ENCODE measurements at places on chromosomes 2 and 18.

DNA sequence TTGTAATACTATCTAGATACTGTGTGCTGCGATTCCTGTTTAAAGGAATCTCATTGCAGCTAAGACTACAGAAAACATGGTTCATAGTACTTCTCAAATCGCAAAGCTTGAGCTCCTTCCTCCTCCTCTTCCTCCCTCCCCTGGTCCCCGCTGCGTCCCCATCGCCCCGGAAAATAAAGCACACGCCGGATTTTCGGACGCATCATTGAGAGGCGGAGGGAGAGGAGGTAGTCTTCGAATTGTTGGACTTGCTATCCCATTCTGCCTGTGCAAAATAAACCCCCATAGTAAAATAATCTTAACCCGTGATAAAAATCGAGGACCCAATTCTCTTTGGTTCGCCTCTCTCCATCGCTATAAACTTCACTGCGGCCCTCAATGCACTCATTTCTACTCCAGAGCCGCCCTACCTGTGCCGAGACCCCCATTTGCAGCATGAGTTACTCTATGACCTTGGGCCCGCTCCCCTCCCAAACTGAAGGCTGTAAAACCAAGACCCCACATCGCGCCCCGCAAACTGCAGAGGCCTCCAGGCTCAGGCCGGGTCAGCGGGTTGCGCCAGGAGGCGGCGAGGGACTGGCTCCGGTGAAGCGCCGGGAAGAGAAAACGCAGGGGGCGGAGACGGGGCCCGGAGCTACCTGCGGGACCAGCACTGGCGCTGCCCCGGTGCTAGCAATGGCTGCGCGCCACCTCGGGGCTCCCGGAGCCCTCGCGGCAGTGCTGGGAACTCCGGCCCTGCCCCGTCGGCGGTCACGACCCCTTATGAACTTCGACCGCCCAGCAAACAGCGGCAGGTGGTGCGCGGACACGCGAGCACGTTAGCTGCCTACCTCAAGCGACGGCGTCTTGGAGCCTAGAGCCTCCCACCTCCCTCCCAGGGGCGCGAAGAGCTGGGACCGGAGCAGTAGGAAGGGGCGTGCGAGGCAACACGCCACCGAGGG lies 649 bp downstream of the ESCO1 start:
- no peak for DNase-seq

- peak; percentile 44 for DNase-seq
Observed at GRCh38 chr2:209334188-209335017, 89.4 kb upstream of the MAP2 start.

DNA sequence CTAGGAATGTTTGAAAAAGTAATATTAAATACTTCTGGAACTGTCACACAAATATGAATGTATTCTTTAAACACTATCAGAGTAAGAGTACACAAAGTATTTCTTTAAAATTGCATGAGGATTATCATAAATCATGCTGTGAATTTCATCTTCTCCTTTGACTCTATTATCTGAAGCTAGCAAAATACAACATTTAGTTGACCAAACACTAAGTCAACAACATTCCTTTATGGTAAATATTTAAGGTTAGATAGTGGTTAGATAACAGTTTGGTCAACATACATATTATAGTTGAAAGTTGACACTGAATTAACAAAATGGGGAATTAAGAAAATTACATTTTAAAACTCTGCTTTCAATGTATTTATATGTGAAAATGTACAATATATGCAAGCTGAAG lies 72.1 kb upstream of the GRB14 start:
- DNase-seq: no peak

DNA sequence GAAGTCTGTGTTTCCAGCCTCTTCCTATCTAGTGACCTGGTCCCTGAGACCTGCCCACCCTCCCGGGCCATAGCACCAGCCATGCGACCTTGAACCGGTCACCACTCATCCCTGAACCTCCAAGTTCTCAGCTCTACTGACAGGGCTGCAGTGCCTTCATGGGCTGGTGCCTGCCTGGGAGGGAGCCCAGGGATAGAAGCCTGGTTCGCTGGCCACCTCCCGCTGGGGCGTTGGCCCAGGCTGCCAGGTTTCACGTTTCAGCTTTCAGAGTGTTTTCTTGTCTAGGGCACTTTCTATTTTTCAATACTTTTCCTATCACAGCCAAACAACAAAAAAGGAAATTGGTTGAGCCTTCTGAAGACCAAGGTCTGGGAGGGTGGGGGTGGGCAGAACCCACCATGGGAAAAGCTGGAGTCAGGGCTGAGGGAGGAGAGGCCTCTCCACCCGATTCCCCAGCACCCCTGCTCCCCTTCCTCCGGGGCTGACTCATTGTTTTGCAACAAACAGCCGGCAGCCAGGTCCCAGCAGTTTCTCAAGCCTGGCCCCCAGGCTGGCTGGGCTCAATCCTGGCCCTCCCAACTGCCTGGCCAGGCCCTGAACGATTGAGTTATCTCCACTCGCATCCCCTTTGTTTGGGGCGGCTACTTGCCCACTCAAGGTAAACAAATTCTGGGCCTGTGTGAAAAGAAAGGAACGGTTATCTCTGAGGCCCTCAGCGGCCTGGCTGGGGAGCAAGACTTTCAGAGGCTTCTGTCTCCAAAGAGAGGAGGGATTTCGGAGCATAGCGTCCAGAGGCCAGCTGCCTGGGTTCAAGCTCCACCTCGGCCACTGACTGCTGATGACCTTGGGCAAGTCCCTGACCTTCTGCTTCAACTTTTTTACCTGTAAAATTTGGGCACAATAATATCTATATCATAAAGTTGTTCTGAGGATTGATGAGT lies 47.5 kb downstream of the ZFP36L2 start:
- DNase-seq: no peak

GRCh38 chr2:138502255-138503086 lies 901 bp downstream of the SPOPL start:
- no peak for DNase-seq

- no peak for DNase-seq
Observed at GRCh38 chr18:567122-567521, 13.1 kb upstream of the CETN1 start.

- no peak for DNase-seq
Observed at GRCh38 chr2:206887745-206888144, 51.6 kb upstream of the CPO start.

- no peak for DNase-seq
Observed at GRCh38 chr2:80302314-80303005, 2.1 kb downstream of the LRRTM1 start.

DNA sequence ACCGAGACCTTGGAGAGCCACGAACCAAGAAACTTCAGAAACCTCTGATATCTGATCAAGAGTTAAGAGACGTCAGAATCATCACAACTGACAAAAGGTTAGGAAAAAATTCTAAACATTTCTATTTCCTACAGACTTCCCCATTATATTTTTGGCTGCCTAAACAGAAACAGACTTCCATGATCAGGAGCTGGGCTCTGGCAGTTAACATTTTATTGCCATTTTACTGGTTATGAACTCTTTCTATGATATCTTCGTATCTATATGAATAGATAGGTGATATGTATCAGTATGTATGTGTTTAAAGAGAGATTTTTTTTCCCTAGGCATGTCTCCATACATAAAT lies 31.1 kb upstream of the PPP1R1C start:
- DNase-seq: no peak

DNA sequence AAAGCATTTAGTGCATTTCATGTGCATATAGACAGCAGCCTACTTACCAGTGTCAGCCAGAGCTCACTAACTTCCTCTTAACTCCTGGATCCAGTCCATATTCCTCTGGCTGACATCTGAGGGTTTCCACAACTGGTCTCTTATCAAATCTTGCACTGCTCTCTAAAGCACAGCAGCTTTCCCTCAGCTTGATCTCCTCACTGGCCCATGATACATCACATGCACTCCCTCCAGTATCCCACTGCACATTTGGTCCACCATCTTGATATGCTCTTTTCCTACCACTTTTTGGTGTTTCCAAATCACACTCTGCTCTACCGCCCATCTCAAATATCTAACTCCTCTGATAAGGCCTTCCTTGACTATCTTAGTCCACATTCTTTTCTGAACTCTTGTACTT lies 105.0 kb upstream of the ZFP36L2 start:
- peak; percentile 41 for DNase-seq

- DNase-seq: no peak
Observed at GRCh38 chr2:195695002-195695631, 38.1 kb downstream of the SLC39A10 start.

DNA sequence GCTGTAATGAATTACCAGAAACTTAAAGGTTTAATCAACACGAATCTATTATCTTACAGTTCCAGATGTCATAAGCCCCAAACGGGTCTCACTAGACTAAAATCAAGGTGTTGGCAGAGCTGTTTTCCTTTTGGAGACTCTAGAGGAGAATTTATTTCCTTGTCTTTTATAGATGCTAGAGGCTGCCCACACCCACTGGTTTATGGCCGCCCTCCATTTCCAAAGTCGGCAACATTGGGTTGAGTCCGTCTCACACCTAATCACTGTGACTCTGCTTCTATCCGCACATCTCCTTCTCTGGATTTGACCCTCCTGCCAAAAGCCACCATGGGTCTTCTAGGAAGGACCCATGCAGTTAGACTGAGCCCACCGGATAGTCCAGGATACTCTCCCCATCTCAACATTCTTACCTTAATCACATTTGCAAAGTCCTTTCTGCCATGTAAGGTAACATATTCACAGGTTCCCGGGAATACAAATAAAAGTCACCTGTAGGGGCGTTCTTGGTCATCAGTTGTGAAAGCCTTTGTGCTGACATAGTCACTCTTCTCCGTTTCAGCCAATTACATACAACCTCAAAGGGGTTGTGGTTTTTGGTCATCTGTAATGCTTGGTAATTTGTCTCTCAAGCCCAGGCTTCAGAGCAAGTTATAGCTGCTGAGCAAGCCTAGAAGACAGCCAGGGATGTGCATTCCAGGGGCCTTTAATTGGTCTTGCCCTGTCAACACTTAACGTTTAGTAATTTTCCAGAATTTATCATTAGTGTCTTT lies 179.4 kb downstream of the ANTXR1 start:
- no peak for DNase-seq

GRCh38 chr2:96811917-96812316 lies 4.2 kb upstream of the CNNM3 start:
- no peak for DNase-seq

- DNase-seq: no peak
Observed at GRCh38 chr2:112768432-112768831, 4.0 kb upstream of the CKAP2L start.

DNA sequence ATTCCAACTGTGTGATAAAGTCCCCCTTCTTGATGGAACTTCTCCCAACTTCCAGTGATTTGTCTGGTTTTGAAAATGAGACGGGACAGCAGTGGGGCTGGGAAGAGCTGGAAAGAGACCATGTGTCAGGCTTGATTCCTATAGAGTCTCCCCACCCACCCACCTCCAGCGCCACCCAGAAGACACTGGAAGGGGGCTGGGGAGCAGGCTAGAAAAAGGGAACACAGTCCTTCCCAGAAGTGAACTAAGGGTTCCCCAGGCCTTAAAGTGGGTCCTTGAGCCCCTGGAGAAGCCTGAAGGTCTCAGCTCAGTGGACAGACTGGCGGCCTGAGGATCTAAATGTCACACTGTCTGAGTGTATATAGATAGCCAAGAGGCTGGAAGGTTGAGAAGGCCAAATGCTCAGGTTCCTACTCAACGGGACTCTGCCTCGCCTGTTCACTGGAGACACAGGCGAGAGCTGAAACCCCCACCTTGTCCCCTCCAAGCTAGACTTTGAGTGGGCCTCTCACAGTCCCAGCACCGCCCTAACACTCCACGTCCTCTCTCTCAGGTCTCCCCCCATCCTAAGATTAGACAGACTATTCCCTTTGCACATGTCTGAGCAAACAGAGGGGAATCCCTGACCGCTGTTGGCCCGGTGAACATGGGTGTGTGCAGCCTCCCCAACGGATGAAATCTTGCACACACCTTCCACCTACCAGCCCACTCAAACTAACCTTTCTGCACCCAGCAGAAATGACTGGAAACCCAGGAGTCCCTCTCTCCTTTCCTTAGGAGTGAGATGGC lies 1.6 kb downstream of the PKDCC start:
- DNase-seq: no peak

- no peak for DNase-seq
Observed at GRCh38 chr2:235170016-235170415, 218.2 kb downstream of the SH3BP4 start.

DNA sequence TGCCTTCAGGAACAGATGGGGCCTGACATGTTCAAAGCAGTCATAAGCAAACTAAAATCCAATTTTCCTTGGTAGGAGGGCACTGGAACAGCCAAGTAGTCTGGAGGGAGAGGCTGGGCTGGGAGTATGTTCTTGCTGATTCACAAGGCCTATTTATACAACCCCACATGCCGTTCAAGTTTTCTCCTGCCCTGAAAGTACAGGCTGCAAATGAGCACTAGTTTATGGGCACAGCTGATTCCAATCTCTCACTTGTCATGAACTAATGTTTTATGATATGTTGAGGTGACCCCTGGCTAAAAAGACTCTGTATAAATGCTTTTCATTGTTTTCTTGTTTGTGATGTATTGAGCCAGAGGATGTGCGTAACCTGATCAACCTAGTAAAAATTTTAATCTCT lies 183.4 kb upstream of the SRD5A2 start:
- DNase-seq: no peak

- no peak for DNase-seq
Observed at GRCh38 chr2:38213619-38214167, 137.7 kb upstream of the CYP1B1 start.

GRCh38 chr2:230770804-230771203 lies 58.2 kb downstream of the CAB39 start:
- DNase-seq: no peak

DNA sequence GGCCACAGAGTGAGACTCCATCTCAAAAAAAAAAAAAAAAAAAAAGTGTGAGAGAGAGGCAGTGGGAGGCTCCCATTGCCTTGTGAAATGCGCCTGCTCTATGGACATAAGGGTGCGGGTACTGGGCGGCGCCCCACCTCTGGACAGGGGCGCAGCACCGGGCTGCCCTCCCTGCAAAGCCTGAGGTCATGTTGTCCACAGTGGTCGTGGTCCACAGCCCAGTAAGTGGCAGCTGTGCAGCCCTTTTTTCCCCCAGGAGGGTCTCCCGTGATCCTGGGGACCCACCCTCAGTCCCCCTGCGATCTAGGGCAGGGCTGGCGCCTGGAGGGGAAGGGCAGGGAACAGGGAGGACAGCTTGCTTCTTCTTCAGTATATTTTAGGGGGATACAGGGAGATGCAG lies 37.8 kb downstream of the LPIN1 start:
- DNase-seq: no peak

GRCh38 chr18:3074087-3074486 lies 61.1 kb upstream of the LPIN2 start:
- no peak for DNase-seq

- no peak for DNase-seq
Observed at GRCh38 chr2:241003830-241004564, 5.6 kb downstream of the SNED1 start.
